ENCODE measurements at places on chromosomes 2 and 18.

GRCh38 chr18:56269958-56270357, 368.4 kb downstream of the TXNL1 start:
- DNase-seq, result no peak

DNA sequence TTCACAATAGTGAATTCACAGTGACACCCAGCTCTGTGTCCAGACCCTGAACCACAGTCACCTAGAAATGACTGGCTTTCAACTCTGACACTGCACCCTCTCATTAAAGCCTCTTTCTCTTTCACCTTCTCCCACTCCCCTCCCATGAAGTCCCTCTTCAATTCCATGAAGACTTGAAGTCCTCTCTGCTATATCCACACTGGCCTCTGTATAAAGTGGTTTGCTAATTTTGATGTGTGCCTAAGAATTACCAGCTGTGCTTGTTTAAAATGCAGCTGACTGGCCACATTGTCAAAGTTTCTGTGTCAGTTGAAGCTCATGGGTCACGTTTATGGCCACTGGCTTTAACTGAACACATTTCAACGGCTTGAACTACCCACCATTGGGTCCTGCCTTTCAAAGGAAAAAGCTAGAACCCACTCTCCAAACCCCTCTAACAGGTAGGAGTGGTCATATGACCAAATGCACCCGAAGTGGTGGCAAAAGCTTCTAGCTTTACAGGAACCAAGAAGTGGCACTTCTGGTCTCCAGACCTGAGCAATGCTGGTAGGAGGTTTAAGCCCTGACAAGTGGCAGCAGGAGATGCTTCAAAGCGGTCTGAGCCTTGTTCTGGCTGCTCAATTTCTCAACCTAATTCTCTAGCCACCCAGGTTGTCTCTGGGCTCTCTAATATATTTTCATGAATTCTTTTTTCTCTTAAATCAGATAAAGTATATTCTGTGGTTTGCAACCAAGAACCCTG, 34.2 kb downstream of the B4GALT6 start:
- no peak for DNase-seq

- DNase-seq, result no peak
Observed at GRCh38 chr2:14910654-14911053, 278.1 kb downstream of the LRATD1 start.

- no peak for DNase-seq
Observed at GRCh38 chr2:234670806-234671205, 173.9 kb upstream of the ARL4C start.

DNA sequence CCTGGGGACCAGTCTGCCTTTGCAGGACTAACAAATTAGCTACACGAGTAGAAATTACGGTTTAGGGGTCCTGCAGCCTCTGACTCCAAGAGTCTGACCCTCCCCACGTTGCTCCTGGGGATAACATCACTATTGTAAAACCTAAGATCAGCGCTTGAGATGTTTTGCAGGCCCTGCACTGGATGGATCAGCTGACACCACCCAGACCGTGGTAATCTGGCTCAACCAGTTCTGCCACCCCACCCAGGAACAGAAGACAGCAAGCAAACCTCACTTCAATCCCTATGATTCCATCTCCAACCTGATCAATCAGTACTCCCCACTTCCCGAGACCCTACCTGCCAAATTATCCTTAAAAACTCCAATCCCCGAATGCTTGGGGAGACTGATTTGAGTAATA, 31.7 kb downstream of the NGEF start:
- DNase-seq, result no peak

GRCh38 chr2:212815453-212815852, 276.9 kb upstream of the ERBB4 start:
- DNase-seq, result no peak

- no peak for DNase-seq
Observed at GRCh38 chr18:10374195-10374594, 80.2 kb upstream of the APCDD1 start.

DNA sequence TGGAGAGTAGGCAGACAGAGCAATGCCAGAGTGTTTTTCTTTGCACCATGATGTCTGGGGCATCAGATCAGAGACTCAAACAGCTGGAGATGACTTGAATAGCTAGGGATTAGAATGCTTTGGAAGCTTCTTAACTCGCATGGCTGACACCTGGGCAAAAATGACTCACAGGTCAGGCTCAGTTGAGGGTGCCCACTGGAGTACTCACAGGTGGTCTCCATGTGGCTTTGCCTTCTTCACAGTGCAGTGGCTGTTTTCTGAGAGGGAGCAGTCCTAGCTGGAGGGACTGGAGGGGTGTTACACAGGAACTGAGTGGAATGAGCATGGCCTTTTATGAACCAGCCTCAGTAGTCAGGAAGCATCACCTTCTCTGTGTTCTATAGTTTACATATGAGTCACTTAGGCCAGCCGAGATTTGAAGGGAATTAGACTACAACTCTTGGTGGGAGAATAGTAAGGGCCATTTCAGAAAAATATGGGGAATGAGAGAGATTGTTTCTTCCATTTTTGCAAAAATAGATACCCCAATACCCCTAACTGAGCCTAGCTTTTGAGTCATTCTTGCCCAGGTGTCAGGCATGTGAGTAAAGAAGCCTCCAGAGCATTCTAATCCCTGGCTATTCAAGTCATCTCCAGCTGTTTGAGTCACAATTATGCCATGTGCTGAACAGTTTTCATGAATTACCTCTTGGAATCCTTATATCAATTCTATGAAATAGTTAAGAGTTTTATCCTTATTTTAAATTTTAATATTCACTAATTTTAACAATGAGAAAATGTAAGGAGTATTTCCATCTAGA, 7.1 kb upstream of the PPP1R1C start:
- no peak for DNase-seq

- no peak for DNase-seq
Observed at GRCh38 chr2:100611079-100612029, 48.6 kb downstream of the PDCL3 start.

- DNase-seq, result no peak
Observed at GRCh38 chr2:71562518-71562917, 109.2 kb downstream of the DYSF start.

DNA sequence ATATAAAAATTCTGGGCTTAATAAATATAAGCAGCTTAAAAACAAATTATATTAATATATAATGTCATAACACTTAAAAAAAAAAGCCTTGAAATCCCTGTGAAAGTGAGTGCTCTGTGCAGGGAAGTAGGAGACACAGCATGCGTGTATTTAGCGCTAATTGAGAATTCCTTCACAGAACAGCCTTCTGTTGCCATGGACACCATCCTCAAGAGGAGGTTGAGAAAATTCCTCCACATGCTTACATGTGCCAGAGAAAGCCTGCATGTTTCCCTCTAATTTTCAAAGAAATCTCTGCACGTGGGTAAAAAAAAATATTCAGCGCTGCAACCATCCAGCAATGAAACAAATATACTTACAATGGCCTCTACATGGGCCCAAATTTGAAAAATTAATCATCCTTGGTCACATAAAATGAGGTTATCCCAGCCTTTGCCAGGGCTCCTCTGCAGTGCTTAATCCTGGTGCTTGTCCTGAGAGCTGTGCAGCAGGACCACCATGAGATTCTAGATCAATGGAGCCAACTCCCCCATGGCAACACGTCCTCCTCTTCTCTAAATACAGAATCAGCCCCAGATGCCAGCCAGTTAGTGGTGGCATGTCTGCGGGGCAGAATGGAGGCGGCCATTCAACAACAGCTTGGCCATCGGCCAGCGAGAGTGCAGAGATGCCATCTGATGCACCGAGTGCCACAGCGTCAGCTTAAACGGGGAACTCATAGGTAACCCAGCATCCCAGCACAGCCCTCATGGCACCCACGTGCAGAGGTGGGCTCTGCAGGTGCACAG, 228.0 kb downstream of the MYT1L start:
- no peak for DNase-seq

DNA sequence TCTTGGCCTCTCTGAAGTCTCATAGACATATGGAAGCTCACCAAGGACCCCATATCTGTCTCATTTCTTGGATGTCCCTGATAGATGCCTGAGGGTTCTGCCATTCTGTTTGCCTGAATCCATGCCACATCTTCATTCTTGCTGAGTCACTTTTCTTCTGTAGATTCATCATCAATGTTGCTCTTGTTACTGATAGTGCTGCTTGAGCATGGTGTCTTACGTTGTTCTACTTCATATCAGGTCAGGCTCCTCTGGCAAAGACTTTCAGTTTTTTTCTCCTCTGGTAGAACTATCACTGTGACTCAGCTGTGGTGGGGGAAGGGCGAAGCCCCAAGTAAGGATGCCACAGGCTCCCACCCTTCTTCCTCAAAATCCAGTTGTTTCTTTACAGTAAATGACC, 885.2 kb downstream of the DCDC2C start:
- DNase-seq, result no peak

GRCh38 chr2:215436705-215437565, 1.1 kb upstream of the FN1 start:
- DNase-seq, result no peak

- DNase-seq, result no peak
Observed at GRCh38 chr2:23602116-23602515, 217.1 kb downstream of the KLHL29 start.

GRCh38 chr2:47162780-47163179, 7.7 kb upstream of the STPG4 start:
- no peak for DNase-seq

- DNase-seq, result no peak
Observed at GRCh38 chr18:79093986-79094385, 24.8 kb downstream of the ATP9B start.

- no peak for DNase-seq
Observed at GRCh38 chr18:63951302-63951705, 2.2 kb downstream of the HMSD start.

GRCh38 chr2:209662021-209662420, 109.6 kb upstream of the UNC80 start:
- no peak for DNase-seq

- DNase-seq, result no peak
Observed at GRCh38 chr2:239308661-239309397, 92.0 kb downstream of the HDAC4 start.

- DNase-seq, result no peak
Observed at GRCh38 chr2:95014126-95014708, 11.3 kb upstream of the MAL start.

GRCh38 chr2:135349941-135350340, 181.1 kb downstream of the ZRANB3 start:
- no peak for DNase-seq

DNA sequence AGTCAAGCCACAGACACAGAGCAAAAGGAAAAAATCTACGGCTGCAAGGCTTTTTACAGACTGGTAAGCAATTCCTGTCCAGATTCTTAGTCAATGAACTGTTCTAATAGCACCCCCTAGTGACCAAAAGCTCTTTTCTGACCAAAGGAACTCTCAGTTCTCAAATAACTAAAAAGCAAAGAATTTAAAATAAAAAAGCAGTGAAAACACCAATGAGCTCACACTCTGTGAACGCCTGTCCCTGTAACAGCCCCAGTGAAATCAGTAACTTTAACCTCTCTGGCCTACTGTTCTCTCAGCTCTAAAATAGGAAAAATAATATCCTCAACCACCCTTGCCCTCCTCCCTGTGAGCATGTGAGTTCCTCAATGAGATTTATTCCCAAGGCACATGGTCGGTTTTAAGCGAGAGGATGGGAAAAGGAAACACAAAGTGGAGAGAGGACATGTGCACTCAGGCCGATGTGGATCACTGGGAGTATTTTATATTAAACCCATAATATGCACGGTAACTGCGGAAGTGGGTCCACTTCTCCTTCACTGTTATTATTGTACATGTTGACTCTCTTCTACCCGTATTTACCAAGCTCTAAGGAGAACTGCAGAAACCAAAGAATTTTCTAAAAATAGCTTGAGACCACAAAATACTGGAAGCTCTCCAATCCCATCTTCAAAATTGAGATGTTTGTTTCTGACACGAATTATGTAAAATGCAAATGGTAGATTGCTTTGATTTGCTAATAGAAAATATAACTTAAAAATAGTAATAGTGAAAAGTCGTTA, 128.5 kb downstream of the STK39 start:
- DNase-seq, result no peak

DNA sequence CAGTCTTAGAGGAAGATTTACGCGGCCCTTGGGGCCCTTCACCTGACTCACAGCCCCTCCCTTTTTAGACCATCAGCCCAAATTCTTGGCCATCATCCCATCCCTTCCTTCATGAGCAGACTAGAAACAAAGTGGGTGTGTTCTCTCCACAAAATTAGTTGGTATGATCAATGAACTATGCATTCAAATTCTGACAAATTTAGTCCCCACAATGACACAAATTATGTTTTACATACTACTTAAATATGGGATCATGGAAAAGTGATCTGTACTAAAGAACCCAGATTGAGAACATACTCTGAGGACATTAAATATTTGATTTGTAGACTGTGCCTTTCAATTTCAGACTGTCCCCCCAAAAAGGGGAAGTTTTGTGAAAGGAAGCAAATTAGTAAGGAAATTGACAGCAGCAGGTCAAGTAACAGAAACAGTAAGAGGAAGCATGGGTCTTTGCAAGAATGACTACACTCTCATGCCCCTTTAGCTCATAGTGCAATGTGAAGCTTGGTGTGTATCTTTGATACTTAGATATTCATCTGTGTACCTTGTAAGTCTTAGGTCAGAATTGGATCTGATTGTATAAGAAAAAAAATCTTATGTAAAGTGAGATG, 2.2 kb upstream of the MAPRE2 start:
- no peak for DNase-seq

DNA sequence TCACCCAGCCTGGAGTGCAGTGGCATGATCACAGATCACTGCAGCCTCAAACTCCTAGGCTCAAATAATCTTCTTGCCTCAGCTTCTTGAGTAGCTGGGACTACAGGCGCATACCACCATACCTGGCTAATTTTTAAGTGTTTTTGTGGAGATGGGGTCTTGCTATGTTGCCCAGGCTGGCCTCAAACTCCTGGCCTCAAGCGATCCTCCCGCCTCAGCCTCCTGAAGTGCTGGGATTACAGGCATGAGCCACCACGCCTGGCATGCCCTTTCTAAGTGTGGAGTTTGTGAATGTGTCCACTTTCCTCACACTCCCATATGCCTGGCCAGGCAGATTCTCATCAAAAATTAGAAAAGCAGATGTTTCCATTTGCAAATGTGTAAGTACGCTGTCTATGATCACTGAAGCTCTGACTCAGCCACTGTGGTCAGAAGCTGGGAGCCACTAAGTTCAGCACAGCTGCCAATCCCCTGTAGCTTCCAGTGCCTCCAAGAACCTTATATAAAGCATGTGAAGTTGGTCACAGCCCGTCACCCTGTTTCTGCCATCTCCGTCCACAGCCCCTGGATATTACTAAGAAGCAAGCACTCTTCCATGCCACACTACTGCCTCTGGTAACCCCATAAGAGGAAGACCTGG, 155.4 kb downstream of the FAM210A start:
- DNase-seq, result no peak

DNA sequence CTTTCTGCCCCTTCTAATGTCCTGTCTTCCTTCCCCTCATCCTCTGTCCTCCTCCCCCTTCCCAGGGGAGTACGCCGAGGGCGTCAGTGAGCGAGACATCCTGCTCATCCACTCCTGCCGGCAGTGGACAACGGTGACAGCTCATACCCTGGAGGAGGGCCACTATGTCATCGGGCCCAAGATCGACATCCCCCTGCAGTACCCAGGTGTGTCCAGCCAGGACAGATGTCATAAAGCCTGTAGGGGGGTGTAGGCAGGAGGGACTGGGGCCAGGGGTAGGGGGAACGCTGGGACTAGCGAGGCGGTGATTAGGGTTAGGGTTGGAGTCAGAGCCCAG, 3.4 kb downstream of the GAREM2 start:
- no peak for DNase-seq

GRCh38 chr2:223026357-223027110, 25.5 kb upstream of the KCNE4 start:
- DNase-seq, result no peak

- no peak for DNase-seq
Observed at GRCh38 chr2:132824716-132825115, 154.7 kb upstream of the LYPD1 start.

All from omental fat pad (tissue), 4 donors.